Right ventricle myocardium inferior (tissue), 1 donor: ENCODE measurements at places on chromosomes 5 and 9. TPM values are rescaled to one million over a fixed set of nuclear protein-coding genes. Genes with fewer than 3 reads are reported as not detected.

DNA sequence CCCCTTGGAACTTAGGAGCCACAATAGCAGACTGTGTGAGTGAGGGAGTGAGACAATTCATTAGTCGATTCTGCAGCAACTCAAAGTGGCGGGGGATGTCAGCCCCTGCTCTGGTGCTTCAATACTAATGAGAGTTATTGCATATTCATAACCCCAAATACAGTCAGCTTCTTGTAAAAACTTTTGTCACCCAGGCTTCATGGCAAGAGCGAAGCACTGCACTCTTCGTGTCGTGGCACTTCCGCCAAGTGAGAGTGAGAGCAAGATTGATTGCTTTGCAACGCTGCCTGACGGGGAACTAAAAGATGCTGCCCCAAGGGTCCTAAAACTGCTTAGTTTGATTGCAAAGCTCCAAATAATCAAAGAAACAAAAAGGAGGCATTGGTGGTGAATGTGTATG, 150.9 kb downstream of the NR2F1-AS1 start:
- DNase-seq, result no peak

GRCh38 chr5:91443023-91443422, 59.9 kb upstream of the ARRDC3 start:
- DNase-seq, result no peak

The PLAC8L1 gene
- not detected for total RNA-seq

DNA sequence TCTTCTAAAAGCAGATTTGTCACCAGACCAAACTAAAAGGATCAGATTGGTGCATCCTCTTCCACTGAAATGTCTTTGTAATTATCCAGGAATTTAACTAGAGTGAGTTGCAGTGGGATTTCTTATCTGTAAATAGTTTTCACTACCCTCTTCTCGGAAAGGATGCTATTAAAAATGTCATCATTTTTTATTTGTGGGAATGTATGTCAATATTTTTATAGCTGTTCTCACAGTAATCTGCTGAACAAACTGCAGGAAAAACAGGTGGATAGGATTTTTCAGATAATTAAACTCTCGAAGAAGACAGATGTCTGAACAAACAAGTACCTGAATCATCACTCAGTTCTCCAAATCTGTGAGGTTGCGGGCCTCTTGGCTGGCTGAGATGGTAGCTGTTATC, 62.7 kb downstream of the RAB14 start:
- no peak for DNase-seq

The RLN1 gene
- total RNA-seq, result 0.43 TPM
